CD8-positive, alpha-beta T cell (primary cell): ENCODE measurements at places on chromosomes 11 and 22.

DNA sequence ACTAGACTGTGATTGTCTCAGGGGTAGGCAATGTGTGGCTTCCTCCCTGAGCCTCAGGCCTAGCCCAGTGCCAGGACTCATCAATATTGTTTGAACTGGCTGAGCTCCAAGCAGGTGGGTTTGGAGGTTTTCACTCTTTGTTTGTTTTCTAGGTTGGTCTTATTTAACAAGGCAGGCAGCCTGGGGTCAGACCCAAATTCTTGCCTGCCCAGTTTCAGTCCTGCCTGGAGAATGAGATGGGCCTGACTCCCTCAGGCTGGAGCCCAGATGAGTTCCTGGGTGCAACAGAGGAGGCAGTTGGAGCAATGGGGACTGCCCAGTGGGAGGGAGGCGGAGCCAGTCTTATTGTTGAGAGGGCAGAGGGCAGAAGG lies 28.3 kb upstream of the TP53I11 start:
- DNase-seq: no peak

DNA sequence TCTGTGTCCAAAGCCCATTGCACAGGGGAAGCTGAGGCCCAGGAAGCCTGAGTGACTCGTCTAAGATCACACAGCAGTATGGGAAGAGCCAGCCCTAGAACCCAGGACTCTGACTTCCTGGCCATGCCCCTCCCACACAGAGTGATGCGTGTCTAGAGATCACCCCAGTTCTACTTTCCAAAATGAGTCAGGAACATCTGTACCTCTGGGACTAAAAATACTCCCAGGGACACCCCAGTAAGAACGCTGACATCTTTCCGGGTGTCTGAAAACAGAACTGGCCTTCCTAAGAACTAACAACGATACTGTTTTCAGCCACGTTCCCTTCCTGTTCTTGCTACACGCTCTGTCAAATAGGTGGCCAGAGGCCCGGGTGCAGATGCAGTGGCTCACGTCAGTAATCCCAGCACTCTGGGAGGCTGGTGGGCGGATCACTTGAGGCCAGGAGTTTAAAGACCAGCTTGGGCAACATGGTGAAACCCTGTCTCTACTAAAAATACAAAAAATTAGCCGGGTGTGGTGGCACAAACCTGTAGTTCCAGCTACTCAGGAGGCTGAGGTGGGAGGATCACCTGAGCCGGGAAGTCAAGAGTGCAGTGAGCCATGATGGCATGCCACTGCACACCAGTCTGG lies 21.7 kb upstream of the PDGFB start:
- DNase-seq: no peak

DNA sequence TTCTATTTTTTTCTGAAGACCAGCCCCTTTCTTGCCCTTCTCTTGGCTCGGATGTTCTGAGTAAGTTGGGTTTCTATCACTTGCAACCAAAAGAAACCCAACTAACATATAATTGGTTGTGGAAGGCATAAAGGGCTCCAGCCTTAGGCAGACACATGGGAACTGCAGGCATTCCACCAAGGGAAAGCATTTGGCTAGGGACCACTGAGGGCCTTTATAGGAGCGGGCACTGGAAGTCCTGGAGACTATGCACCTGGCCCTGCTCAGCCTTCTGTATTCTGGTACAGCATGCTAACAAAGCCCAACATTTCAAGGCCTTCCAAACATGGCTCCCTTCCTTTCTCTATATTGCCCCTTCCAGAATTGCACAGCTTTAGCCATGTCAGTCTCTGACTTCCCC lies 17.6 kb upstream of the LMO1 start:
- no peak for DNase-seq

- DNase-seq: no peak
Measured at GRCh38 chr11:94504689-94505293, 7.5 kb upstream of the C11orf97 start.

DNA sequence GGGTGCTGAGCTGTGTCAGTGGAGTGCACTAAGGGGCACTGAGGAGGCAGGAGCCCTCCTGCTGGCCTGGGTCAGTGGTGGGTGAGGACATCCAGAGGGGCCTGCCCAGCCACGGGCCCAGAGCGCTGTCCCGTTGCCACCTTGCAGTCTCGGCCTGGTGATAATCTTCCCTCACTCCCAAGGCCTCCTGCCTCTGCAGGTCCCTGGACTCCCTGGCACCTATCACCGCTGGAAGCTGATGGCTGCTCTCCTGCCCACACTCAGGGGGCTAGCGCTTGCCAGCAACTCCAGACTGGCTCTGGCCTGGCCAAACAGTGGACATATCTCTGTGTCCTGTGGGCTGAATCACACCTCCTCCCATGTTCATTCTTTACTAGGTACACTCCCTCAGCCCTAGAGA lies 86.5 kb upstream of the PITPNB start:
- DNase-seq: no peak

DNA sequence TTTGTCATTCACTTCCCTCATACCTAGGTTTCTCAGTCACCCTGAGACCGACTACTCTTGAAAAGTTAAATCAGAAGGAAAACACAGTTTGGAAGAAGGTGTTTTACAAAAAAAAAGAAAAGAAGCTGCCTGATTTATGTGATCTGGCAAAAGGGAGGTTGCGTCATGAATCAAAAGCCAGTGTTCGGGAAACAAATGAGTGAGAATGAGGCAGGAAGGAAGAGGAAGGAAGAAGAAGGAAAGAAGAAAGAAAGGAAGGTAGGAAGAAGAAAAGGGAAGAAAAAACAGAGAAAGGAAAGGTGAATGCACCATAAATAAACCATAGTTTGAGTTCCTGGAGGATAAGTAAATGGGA lies 314.6 kb downstream of the BLID start:
- DNase-seq: no peak

- no peak for DNase-seq
Measured at GRCh38 chr11:73784080-73784634, 3.5 kb upstream of the MRPL48 start.

DNA sequence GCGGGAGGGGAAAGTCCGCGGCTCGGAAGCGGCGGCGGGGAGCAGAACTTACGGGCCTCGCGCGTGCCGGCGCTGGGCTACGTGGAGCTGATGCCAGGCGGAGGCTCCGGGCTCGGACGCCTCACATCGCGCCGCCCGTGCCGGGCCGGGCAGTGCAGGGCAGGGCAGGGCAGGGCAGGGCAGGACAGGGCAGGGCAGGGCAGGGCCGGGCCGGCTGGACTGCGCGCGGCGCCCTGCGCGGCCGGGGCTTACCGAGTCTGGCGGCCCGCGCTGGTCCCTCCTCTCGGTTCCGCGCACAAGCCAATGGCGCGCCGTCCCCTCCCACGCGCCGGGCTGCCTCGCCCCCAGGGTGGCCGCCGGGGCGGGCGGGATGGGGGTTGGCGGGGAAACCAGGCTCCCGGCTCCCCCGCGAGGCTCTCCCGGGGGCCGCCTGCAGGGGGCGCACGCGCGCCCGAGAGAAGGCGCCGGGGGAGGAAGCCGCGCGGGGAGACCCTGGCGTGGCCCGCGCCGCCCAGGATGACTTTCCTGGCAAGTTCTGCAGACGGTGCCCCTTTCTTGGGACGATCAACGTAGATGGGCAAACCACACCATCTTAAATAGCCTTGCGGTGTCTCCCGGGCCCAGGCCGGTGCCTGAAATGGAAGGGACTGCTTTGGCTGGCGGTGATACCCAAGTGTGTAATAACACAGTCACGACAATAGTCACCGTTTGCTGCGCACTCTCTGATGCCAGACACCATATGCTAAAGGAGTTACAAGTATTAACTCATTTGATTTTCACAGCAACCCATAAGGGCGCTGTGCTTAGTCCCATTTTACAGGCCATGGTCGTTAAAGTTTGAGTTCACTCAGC lies at the start of gene TP53I11:
TP53I11 (minus strand) TSS at position 259 of the 852 bp plus-strand sequence. CDS start 12,548 bp downstream, outside the sequence.
- DNase-seq: peak; percentile 70

GRCh38 chr11:46639197-46639839 lies 22.0 kb downstream of the ATG13 start:
- DNase-seq: no peak

- DNase-seq: no peak
Measured at GRCh38 chr11:34493926-34494595, 19.5 kb downstream of the ELF5 start.

- no peak for DNase-seq
Measured at GRCh38 chr11:111986589-111986988, 38.6 kb upstream of the DLAT start.

GRCh38 chr11:25317216-25317615 lies 820.4 kb downstream of the LUZP2 start:
- no peak for DNase-seq

GRCh38 chr22:40335358-40335757 lies 10.9 kb upstream of the ADSL start:
- no peak for DNase-seq

GRCh38 chr22:49302150-49302460 lies 525.6 kb downstream of the BRD1 start:
- DNase-seq: no peak

- DNase-seq: no peak
Measured at GRCh38 chr11:75773595-75774353, 5.2 kb downstream of the DGAT2 start.

DNA sequence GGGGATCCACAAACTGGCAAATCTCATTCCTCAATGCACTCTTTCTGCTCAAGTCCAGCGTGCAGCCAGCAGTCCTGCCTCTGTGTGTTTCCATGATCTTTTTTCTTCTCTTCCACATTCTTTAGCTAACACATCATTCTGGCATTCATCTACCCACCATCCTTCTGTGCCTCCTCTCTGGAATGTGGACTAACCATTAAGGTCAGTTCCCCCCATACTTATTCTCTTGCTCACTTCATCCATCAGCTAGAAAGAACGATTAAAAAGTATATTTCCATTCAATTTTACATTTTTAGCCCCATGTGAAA lies 7.8 kb downstream of the KIRREL3 start:
- no peak for DNase-seq

DNA sequence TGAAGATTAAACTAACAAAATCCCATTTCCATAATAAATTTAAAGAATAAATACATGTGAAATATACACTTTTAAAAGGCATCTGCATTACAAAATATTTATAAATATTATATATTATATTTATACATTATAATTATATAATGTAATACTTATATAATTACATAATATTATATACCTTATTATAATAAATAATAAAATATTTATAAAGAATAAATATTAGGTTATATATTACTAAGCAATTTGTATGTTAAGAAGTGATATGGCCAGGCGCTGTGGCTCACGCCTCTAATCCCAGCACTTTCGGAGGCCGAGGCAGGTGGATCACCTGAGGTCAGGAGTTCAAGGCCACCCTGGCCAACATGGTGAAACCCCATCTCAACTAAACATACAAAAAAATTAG lies 97.8 kb downstream of the CADM1 start:
- no peak for DNase-seq

GRCh38 chr22:32216911-32217310 lies 12.0 kb upstream of the RFPL2 start:
- no peak for DNase-seq

DNA sequence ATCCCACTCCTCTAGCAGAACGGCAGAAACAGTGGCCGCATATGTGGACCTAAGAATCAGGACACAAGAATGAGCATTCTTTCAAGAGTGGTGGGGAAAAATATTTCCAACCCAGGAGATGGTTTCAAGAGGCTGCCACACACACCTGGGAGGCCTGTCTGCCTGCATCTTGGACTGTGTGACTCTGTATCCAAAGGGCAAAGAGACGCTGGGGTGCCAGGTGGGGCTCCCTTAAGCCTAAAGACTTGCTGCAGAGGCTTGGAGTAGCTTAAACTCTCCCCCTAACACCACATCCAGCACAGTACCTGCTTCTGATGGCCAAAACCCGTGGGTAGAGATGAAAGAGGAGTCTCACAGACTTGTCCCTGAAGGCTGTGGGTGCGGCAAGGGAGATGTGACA lies 3.5 kb downstream of the CXCR5 start:
- DNase-seq: no peak

DNA sequence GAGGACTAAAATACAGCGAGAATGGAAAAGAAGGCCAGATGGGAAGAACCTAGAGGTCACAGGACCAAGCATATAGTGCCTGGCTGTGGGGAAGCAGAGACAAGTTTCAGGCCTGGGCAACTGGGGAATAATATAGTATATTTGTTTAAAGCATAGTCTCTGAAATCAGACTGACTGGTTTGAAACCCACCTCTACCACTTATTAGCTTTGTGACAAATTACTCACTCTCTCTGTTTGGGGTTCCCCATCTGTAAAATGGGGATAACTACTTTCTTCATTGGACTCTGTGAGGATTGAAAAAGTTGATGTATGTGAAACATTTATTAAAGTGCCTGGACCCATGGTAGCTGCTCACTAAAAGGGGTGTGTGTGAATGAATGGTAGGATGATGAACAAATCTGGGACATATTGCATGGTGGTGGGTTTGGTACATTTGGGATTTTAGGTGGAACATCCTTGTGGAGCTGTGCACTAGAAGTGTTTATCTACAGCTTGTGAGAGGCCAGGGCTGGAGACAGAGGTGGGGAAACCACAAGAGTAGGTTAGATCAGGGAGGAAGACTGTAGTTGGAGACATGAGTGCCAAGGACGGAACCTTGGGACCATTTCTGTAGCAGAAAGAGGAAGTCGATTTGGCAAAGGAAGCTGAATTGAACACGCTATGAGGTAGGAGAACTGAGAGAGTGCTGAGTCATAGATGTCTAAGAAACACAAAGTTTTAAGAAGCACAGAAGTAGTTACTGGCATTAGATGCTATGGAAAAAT lies 52.6 kb downstream of the SWAP70 start:
- peak; percentile 23 for DNase-seq

GRCh38 chr22:37472418-37473006 lies 13.7 kb downstream of the MFNG start:
- DNase-seq: peak; percentile 64

- DNase-seq: no peak
Measured at GRCh38 chr11:16935518-16936302, 78.5 kb downstream of the PLEKHA7 start.

GRCh38 chr11:83151274-83151977 lies 5.5 kb upstream of the PCF11 start:
- DNase-seq: no peak

DNA sequence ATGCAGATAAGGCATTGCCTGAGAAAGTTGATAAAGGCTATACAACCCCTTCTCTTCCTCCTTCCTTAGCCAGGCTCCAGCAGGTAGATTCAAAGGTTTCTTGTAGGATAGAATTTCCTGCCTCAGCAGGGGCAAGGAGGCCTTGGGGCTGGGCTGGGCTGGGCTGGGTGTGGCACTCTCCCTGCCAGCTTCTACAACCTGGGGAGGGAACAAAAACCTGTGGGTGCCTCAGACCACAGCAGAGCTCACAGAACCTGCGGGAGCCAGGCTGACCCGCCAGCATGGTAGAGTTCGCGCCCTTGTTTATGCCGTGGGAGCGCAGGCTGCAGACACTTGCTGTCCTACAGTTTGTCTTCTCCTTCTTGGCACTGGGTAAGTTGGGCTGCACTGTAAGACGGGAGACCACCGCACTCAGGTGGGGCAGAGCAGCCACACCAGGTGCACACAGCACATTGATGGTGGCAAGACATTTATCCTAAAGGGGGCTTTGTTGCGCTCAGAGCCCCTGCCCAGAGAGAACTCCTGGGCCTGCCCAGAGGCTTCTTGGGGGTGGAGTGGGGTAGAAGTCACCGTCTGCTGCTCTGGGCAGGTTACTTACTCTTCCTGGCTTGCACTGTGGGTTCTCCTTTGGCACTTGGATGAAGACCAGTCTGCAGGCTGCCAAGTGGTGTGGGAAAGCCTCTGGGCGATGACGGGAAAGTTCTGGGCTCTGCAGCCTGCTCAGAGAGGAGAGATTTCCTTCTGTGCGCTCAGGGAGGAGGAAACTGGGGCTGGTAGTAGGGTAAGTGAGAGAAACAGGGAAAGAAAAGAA lies at the start of gene MOGAT2:
MOGAT2 (plus strand) TSS at position 231 of the 811 bp plus-strand sequence; CDS start at position 282, 51 bp downstream.
- DNase-seq: no peak
